ENCODE measurements at places on chromosomes 3 and 15.

DNA sequence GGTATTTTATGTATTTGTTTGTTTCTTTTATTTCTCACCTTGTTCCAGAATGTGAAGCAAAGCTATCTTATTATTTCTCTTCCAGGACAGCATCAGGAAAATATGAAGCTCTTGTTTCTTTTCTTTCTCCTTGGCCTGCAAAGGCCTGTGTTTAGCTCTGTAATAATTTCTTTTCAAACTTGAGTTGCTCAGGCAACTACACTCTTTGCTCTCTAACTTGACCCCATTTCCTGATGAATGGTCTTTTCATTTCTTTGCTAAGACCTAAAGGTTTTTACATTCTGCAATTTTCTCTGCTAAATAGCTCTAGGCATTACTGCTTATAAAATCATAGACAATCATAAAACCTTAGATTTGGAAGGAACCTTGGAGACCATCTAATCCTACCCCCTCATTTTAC, 26.2 kb upstream of the ZNF770 start:
- no peak for DNase-seq

DNA sequence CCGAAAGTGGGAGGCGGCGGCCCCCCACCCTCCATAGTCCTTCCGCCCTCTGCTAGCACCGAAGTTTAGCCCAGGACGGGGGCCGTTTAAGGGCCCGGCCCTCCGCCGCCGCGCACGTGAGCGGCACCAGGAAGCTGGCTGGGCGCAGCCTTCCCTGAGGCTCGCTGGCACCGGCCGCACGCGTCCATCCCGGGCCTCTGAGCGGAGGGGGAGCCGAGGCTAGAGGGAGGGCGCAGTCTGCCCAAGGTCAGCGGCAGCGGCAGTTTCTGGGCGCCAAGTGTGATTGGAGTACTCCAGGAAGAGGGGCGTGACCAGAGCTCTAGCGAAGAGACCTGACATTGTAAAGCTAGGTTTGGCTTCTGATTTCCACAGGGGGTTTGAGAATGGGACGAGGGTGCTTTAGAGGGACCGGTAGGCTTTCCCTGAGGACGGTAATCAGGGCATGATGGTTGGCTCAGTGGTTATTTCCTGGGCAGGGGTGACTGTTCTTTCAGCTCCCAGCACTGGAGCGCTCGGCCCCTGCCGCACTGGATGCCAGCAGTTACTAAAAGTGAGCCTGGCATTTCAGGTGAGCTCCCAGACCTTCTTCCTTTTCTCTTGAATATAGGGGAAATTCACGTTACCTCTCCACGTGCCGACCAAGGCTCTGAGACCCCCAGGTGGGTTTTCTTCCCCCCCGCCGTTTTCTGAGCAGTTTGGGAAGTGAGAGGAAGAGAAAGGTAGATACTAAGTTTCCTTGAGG, 853 bp downstream of the TEX264 start:
- DNase-seq = peak; percentile 16

- no peak for DNase-seq
Measured at GRCh38 chr3:23804441-23805209, 1.1 kb upstream of the UBE2E1 start.

DNA sequence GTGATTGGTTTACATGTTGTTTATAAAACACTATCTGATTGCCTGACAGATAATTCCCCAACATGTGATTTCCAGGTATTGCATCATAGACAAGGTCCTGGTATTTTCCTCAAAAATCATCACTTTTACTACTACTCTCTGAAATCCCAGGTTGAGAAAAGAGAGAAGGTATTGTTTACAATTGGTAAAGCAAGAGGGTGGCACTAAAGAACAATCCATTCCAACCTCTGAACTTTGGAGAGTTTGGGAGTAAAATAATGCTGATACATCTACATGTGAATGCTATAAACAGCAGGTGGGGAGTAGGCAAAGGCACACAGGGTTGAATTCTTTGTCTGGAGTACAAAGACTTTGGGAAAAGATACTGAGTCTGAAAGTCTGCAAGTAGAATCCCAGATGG, 134.2 kb downstream of the WDR72 start:
- no peak for DNase-seq

DNA sequence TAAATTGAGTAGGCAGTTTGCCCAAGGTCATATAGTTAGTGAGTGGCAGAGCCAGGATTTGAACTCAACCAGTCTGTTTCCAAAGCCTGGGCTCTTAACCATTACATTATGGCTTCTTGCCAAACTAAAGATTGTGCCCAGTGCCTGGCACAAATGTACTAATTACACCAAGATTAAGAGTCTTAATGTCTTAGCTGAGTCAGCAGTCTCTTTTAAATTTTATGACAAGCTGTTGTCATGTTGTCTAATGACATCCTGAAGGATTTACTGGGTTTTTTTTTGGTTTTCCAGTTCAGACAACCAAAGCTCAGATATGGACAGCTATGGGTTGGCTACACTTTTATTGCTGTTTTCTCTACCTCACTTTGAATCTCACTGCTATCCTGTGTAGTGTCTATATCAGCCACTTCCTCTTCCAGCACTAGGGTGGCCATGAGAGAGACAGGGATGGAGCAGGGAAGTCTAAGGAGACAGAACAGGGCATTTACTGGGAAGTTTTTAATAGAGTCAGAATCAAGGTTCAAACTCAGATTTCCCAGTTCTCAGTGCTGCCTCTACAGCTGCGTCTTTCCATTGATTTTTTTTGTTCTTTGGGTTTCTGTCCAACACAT, 10.5 kb downstream of the FBXL2 start:
- DNase-seq = no peak

- no peak for DNase-seq
Measured at GRCh38 chr3:180947761-180948390, 35.4 kb downstream of the FXR1 start.

GRCh38 chr15:81548365-81549130, 174.5 kb upstream of the TMC3 start:
- DNase-seq = no peak

DNA sequence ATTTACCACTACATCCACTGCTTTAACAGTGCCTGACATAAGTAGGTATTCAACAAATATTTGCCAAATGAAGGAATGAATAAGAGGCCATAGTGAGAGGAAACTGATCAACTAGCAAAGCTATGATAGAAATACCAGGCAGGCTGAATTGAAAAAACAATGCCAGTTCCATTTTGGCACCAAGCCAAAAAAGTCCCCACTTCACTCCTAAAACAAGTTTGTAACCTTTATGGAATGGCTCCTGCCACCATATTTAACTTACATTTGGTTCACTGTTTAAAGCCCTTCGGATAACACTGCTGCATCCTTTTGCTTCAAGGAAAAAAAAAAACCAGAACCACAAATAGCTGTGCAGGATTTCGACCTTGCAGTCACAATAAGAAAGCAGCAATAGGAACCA, 166.1 kb downstream of the FRMD5 start:
- DNase-seq = no peak

DNA sequence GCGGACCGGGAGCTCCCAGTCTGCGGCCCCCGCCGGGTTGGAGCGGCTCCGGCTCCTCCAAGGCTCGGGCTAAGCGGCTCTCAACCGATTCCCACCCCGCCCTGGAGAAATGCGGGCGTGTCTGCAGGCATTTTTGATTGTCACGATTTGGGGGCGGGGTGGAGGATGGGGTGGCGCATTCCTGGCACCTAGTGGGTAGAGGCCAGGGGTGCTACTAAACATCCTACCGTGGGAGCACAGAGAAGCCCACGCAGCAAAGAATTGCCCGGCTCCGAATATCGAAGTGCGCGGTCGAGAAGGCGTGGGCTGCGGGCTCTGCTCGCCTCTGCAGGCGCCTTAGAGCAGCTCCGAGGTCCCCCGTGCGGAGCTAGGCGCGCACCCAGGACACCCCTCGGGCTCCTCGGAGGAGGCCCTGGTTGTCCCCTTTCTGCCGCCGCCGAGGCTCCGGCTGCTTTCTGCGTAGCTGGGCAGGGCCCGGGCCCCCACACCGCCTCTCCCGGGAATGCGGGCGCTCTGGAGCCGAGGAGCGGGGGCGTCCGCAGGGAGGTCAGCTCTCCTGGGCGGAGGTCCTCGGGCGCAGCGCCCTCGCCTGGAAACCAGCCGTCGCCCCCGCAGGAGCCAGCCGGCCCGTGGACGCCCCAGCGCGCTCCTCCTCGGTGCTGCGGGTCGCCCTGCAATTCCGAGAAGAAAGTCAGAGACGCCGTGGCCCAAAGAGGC, 16.5 kb upstream of the LAMP3 start:
- no peak for DNase-seq

GRCh38 chr3:146133441-146133840, 27.5 kb downstream of the PLOD2 start:
- no peak for DNase-seq

DNA sequence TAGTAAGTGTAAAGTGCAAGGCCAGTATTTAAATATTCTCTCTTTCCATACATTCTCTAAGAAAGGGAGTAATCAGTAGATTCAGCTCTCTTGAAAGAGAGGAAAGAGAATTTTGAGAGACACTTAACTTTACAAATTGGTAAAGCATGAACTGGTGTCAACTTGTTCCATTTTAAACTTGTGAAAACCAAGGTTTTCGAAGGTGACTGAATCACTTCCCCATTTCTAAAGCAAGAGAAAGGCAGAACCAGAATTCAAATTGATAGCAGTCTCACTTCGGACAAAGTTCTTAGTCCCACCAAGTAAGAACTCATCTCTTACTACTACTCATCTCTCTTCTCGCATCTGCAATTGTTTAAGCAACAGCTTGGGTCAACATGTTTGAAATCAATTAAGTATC, 22.4 kb downstream of the TJP1 start:
- no peak for DNase-seq

GRCh38 chr3:4690277-4690676, 197.1 kb downstream of the ITPR1 start:
- no peak for DNase-seq

- no peak for DNase-seq
Measured at GRCh38 chr3:128523591-128523990, 30.6 kb upstream of the GATA2 start.

GRCh38 chr3:52873433-52874159, 23.8 kb downstream of the STIMATE start:
- peak; percentile 31 for DNase-seq

- no peak for DNase-seq
Measured at GRCh38 chr3:159941038-159942000, 47.3 kb upstream of the IL12A start.

- no peak for DNase-seq
Measured at GRCh38 chr3:101926594-101927105, 77.3 kb downstream of the NFKBIZ start.

GRCh38 chr3:42501321-42501680, 1.1 kb upstream of the VIPR1 start:
- DNase-seq = no peak

- no peak for DNase-seq
Measured at GRCh38 chr15:78242128-78242527, 7.8 kb upstream of the ACSBG1 start.

GRCh38 chr3:25836579-25836978, 46.7 kb downstream of the OXSM start:
- no peak for DNase-seq

DNA sequence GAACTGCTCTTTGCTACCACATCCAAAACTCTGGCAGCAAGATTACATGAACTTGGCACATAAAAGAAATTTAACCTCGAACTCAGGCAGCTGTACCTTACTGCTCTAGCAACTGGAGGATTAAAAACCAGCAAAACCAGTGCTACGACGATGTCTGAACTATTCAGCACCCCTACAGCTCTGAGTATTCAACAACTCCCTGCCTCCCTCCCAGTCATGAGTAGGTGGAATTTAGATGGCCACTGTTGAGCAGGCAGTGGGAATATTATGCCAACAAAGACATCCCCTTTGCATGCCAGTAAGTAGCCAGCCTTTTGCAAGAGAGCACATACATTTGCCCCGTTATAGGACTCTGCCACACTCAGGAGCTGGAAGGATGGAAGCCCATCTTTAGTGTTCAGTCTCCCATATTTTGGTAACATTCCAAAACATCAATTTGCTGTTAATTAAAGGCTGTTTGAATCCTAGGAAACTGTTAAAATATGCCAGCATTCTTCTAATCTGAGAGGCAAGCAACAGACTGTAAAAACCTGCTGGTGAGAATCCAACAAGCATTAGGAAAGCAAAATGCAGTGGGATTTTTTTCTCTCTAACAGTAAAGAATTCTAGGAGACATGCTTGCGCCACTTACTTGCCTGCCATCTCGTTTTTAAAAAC, 85.4 kb downstream of the ZNF385D start:
- DNase-seq = no peak

GRCh38 chr15:62320259-62320658, 155.2 kb upstream of the C2CD4B start:
- DNase-seq = no peak

GRCh38 chr3:107855710-107856109, 235.1 kb downstream of the CD47 start:
- no peak for DNase-seq

GRCh38 chr3:154584974-154585373, 155.0 kb upstream of the GPR149 start:
- no peak for DNase-seq

GRCh38 chr3:196554205-196554604, 14.1 kb downstream of the WDR53 start:
- DNase-seq = no peak

Data from GM04504 (cell line).